Fibroblast of skin of left biceps (primary cell): ENCODE measurements at places on chromosomes 12 and 14.

- no peak for DNase-seq
Observed at GRCh38 chr12:93729934-93730333, 52.8 kb downstream of the CRADD start.

DNA sequence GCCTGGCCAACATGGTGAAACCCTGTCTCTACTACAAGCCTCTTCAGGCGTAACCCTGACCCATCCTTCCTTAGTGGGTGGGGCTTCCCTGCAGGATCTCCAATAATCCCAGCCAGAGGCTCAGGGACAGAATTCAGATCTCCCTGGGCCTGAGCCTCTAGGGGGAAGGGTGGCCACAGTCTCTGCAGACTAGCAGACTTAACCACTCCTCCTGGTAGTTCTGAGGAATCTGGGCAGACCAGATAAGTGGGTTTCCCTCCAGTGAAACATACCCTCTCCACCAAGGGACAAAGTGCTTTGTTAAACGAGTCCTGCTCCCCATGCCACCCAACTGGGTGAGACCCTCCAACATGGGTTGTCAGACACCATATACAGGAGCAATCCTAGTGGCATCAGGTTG lies 36.6 kb upstream of the TRIM9 start:
- no peak for DNase-seq

GRCh38 chr14:105945896-105946295 lies 419.5 kb downstream of the TMEM121 start:
- no peak for DNase-seq

- no peak for DNase-seq
Observed at GRCh38 chr14:100474196-100474595, 113.0 kb downstream of the BEGAIN start.

- DNase-seq: peak; percentile 35
Observed at GRCh38 chr14:80428171-80428570, 216.9 kb upstream of the DIO2 start.

GRCh38 chr12:24047326-24047725 lies 97.9 kb upstream of the SOX5 start:
- no peak for DNase-seq

GRCh38 chr12:19518209-19518608 lies 78.9 kb downstream of the AEBP2 start:
- DNase-seq: no peak

DNA sequence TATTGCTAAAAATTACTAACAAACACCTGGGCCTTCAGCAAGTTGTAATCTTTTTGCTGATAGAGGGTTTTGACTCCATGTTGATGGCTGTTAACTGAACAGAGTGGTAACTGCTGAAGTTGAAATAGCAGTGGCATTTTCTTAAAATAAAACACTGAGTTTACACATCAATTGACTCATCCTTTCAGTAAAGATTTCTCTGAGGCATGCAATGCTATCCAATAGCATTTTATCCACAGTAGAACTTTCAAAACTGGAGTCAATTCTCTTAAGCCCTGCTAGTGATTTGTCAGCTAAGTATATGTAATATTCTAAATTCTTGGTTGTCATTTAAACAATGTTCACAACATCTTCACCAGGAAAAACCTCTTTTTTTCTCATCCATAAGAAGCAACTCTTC lies 59.5 kb downstream of the CMAS start:
- no peak for DNase-seq

- no peak for DNase-seq
Observed at GRCh38 chr14:22482085-22482694, 106.8 kb downstream of the DAD1 start.

GRCh38 chr12:69298947-69299346 lies 49.2 kb upstream of the LYZ start:
- DNase-seq: no peak

DNA sequence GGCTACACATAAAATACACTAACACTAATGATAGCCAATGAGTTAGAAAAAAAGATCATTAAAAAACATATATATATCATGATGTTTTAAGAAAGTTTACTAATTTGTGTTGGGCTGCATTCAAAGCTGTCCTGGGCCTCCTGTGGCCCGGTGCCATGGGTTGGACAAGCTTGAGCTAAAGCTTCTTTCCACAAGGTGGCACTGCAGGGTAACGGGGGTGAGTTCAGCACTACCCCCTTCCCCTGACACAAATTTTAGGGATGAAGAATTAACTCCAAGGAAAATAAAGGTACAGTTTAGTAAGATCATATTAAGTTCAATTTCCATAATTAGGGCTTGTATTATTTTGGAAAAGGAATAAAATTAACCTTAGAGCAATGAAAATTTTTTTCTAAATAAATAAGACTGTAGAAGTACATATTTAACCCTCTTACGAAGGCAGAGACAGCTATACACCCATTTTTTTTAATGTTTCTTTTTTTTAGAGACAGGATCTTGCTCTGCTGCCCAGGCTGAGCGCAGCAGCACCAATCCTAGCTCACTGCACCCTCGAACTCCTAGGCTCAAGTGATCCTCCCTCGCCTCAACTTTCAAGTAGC lies 38.9 kb downstream of the PPP1R13B start:
- peak; percentile 19 for DNase-seq

GRCh38 chr12:39464976-39465695 lies 22.2 kb upstream of the KIF21A start:
- no peak for DNase-seq

- no peak for DNase-seq
Observed at GRCh38 chr12:99334285-99335056, 313.1 kb upstream of the GARIN6 start.

DNA sequence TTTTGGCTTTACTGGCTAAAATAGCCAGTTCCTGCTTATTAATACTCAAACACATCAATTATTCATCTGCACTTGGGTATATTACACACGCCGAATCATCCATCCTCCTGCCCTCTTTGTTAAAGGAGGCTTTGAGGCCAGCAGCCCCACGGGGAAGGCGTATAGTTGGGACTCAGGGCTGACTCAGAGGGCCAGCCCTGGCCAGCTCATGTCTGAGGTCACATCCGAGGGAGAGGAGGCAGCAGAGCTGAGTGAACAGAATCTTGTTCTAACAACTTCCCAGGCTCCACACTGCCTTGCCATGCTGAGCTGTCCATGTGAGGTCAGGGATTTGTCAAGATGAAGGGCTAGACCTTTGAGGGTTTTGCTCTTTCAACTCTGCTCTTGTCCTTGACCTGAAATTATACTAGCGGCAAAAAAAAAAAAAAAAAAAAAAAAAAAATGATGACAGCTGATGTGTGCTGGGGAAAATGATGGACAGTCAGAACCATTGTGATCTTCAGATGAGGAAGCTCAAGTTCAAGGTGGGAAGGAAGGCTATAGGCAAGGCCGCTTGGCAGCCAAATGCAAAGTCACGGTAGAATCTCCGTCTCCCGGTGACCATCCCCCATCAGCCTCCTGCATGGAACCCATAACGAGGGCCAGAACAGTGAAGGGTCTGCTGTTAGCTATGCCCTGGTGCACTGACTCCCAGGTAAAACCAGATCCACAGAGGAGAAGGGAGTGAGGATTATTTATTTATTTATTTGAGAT lies 12.5 kb upstream of the MARK3 start:
- DNase-seq: no peak

DNA sequence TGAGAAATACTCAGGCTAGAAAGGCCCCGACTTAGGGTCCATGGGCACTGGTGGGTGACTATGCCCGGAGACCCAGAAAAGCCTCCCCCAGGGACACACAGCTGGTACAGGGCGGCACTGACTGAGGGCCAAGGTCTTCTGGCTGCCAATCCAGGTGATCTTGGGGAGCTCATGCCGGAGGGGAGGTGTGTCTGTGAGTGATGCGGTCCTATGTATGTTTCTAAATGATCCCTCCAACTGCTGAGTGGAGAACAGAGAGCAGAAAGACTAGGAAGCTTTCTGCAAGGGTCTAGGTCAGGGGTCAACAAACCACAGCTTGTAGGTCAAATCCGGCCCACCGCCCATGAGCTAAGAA lies 391 bp downstream of the SERPINA4 start:
- no peak for DNase-seq

- no peak for DNase-seq
Observed at GRCh38 chr12:79333144-79333543, 357.6 kb downstream of the PAWR start.

DNA sequence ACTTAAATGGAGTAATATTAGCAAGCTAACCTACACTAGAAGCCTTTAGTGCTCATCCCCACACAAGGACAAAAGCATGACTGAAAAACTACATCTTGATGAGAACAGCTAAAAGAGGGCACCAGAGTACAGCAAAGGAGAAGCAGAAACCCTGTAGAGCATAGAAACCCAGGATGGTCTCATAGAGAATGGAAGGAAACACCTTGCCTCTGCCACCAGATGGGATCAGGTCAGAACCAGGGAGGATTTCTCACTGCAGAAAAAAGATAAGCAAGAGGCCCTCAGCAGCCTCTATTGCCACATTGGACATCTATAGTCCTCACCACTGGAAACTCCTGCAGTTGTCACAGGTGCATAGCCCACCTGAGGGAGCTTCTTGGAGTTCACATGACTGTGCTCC lies 13.6 kb upstream of the ZNF705A start:
- no peak for DNase-seq

DNA sequence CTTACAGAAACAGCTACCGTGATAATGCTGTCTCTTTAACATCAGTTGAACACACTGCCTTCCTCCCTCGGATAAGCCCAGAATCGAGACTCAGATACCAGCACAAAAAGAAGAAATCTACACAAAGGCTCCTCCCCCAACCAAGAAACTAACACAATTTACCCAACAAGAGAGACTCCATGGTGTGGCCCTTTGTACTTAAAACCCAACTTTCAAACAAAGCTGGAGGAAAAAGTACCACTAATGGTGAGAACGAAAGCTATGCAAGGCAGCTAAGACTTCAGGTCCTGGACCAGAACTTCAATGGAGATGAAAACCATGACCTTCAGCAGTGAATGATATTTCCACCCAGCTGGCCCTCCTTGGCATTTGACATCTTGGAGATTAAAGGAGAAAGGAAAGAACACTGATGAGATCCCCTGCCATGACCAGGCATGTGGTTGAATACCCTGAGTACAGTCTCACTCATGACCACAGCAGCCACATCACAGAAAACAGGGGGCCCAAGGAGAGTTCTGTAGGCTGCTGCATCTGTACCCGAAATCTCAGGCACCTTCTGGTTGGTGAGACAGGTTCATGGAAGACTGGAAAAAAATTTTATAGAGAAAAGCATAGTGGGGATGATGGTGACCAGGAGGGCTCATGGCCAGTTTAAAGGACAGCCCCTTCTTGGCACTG lies 36.7 kb downstream of the RBM19 start:
- no peak for DNase-seq

DNA sequence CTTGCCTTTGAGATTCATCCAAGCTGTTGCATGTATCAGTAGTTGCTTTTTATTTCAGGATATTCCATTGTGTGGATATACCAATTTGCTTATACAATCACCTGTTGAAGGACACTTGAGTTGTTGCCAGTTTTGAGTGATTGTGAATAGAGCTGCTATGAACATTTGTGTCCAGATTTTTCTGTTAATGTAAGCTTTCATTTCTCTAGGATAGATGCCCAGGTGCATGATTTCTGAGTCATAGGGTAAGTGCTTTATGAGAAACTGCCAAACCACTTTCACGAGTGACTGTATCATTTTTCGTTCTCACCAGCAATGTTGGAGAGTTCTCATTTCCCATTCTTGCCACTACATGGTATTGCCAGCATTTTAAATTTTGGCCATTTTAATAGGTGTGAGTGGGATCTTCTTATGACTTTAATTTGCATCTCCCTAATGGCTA lies 434.6 kb upstream of the RGS6 start:
- DNase-seq: no peak

DNA sequence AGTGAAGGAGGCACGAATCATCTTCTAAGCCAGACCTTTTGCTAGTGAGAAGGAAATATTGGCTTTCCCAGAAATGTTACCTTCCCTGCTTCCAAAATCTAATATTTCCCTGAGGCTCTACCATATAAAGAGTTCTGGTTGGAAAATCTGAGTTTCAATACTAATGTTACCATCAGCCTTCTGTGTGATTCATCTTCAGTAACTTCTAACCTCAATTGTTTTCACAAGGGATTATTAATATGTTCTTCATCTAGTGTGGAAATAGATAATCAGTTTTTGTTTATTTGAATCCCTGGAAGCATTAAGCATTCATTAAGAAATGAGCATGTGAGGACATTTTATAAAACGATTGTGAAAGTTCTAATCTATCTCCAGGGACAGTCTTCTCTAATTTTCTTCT lies 720.9 kb downstream of the AACS start:
- no peak for DNase-seq

- peak; percentile 79 for DNase-seq
Observed at GRCh38 chr12:84756961-84757360, 155.6 kb downstream of the SLC6A15 start.

DNA sequence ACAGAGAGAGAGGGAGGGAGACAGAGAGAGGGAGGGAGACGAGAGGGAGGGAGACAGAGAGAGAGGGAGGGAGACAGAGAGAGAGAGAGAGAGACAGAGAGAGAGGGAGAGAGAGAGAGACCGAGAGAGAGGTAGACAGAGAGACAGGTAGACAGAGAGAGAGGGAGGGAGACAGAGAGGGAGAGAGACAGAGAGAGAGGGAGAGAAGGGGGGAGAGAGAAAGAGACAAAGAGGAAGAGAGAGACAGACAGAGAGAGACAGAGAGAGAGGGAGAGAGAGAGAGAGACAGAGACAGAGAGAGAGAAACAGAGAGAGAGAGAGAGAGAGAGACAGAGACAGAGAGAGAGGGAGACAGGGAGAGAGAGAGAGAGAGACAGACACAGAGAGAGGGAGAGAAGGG lies 47.8 kb upstream of the GALNT9 start:
- DNase-seq: no peak

GRCh38 chr12:85784096-85784720 lies 52.0 kb downstream of the RASSF9 start:
- no peak for DNase-seq

- peak; percentile 16 for DNase-seq
Observed at GRCh38 chr12:75725521-75726111, 214.2 kb upstream of the KRR1 start.

GRCh38 chr14:104547998-104548700 lies 31.4 kb upstream of the C14orf180 start:
- DNase-seq: no peak

GRCh38 chr12:31931796-31932715 lies 27.2 kb upstream of the RESF1 start:
- no peak for DNase-seq
